NCI-H82 (cell line): ENCODE measurements at places on chromosomes 1 and 21.

DNA sequence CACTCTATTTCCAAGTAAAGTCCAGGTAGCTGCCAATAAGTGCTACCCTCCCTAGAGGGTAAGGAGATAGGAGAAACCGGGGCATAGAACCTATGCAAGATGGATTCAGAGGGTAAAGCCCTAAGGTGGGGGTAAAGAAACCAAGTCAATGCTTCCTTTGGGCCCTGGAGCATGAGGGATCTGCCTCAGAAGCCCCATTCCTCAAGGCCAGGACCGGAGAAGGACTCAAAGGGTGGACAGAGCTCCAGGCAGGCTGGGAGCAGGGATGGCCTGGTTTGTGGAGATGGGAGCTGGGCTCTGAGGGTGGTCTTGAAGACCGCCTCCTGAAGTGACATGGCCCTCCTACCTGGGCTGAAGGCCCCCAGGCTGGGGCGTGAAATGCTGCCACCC, 3.9 kb downstream of the EPHA2 start:
- no peak for DNase-seq

DNA sequence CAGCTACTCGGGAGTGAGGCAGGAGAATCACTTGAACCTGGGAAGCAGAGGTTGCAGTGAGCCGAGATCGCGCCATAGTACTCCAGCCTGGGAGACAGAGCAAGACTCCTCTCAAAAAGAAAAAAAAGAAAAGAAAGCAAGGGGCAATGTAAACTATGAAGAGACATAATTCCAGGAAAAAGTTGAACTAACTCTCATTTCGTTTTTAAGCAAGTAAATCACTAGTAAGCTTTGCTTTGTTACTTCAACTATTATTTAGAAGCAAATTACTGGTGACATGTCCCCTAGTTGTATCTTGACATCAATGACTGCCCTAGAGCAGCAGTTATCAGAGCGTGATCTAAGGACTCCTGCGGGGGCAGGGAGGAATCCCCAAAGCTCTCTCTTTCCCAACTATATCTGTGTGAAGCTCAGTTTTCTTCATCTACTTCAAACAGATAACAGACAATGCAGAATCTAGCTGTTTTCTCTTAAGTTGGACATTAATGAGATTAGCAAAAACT, 18.7 kb downstream of the CLSTN1 start:
- no peak for DNase-seq

DNA sequence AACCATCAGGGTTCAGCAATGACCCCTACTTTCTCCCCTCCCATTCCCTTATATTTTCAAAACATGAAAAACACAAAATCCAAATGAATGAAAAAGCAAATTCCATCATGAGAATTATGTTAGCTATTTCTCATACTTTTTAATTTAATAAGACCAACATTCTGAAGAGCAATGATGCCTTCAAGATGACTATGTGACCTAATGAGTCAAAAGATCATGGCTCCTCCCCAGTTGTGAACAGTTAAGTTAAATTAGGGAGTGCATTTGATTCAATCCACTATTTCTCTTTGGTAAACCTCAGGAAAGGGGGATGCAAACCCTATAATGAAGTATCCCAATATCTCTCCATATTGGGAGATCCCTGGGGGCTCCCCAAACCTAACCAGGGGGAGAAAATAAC, 36.5 kb downstream of the PUM1 start:
- DNase-seq: no peak

DNA sequence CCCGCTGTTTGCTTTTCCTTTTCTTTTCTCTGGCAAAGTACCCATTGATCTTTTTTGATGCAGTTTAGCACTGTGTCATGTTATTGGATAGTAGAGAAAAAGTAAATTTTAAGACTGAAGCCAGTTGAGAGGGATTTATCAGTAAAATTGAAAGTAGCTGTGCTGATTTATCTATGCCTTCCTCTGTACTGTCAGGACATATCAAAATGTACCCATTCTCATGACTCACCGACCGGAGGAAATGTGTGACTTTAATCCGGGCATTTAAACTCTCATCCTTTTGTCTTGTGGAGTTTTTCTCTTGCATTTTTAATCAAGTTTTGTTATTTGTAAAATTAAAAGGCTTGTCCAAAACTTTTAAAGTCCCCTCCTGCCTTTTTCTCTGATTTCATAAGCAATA, 276.6 kb upstream of the FMN2 start:
- DNase-seq: no peak

DNA sequence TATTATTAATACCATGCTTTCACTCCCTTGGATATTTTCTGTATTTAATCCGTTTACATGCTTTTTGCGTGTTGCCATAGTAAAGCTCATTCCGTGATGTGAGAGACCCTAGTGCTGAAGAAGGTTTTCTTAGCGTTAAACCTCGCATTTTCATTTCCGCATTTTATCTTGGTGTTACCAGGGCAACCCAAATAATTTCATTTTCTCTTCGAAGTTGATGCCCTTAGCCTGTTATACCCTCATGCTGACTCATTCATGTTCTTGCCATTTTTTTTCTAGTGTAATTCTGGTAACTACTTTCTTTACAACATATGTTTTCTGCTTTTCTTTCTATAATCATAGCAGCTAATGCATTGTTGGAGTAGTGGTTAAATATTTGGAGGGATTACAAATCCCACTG, 37.2 kb downstream of the LRRC8C start:
- DNase-seq: no peak

DNA sequence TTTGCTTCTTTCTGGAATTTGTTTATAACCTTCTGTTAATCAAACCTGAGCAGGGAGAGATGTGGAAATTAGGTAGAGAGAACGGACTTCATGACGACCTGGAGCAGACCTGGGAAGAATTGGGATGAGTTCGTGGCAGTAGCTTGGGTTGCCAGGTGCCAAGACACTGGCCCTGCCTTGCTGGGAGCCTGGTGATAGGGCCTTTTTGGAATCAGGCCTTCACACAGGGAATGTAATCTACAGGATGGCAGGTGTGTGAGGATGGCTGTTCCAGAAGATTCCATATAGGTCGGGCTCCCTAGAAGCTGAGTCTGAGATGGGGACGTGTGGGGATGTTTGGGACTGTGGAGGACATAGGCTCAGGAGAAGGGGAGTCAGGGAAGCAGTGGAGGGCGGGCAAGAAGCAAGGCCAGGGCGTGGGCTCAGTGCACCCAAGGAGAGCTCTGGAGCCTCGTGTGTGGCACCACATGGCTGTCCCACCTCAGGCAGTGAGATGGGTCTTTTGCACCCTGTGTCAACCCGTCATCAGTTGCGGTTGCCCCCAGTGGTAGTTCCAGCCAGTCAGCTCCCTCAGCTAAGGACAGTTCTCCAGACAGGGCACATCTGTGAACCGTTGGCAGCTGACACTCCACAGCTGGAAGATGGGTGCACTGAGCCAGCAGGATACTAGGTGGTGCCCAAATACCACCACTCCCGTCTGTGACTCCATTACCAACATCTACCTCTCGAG, 395.9 kb downstream of the MATN1 start:
- DNase-seq: no peak
